ENCODE measurements at places on chromosomes 6 and 20.

GRCh38 chr6:37056439-37057127 lies 51.1 kb downstream of the FGD2 start:
- no peak for DNase-seq

DNA sequence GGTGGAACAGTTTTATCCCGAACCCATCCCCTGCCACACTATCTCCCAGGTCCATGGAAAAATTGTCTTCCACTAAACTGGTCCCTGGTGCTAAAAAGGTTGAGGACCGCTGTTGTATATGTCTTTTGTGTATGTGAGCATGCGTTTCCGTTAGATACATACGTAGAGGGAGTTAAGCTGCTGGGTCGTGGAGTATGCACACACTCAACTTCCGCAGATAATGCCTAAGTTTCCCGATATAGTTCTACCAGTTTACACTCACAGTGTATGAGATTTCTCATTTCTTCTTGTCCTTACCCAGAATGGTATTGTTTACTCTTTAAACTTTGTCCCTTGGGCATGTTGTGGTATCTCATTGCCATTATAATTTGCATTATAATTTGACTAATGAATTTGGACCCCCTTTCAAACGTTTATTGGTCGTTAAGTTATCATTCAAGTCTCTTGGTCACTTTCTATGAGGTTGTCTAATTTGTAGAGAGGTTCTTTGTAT lies 50.5 kb upstream of the SCAF8 start:
- DNase-seq = no peak

DNA sequence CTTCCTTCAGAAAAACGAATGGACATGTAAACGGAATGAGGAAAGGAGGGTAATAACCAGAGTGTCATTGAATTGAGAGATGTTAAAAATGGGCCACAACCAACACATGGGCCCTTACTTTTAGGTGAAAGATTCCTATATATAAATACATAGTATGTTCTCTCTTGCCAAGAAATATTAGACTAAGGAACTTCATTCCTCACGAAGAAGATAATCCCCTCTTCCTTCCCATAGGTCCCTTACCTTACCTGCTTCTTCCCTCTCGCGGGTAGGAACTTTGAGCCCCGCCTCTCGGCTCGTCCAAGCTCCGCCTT lies 295 bp upstream of the TBC1D22B start:
- DNase-seq = no peak

DNA sequence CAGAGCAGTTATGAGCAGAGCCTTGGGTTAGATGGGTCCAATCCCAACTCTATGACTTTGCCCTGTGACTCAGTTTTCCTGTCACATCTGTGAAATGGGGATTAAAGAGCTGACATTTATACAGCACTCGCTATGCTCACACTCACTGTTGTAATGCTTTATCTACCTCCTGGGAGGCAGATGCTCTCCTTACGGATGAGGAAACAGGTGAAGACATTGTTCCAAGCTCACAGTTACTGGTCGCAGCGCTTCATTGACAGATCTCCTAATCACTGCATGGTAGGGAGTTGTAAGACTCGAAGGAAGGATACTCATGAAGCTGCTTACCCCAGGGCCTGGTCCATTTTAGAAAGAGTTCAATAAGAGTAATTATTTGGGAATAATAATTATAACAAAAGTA lies 2.9 kb upstream of the MYLK2 start:
- DNase-seq = no peak

- no peak for DNase-seq
Observed at GRCh38 chr6:73382462-73383113, 12.0 kb upstream of the DDX43 start.

- DNase-seq = no peak
Observed at GRCh38 chr6:4809999-4810918, 34.1 kb downstream of the CDYL start.

- DNase-seq = no peak
Observed at GRCh38 chr6:52994839-52995088, 320 bp downstream of the GSTA4 start.

- no peak for DNase-seq
Observed at GRCh38 chr20:7710440-7710839, 229.8 kb downstream of the HAO1 start.

GRCh38 chr20:41287327-41287726 lies 30.2 kb downstream of the ZHX3 start:
- no peak for DNase-seq

GRCh38 chr20:63826753-63827152 lies 4.3 kb downstream of the ZBTB46 start:
- DNase-seq = no peak

GRCh38 chr20:49695830-49696229 lies 17.8 kb downstream of the B4GALT5 start:
- DNase-seq = no peak

DNA sequence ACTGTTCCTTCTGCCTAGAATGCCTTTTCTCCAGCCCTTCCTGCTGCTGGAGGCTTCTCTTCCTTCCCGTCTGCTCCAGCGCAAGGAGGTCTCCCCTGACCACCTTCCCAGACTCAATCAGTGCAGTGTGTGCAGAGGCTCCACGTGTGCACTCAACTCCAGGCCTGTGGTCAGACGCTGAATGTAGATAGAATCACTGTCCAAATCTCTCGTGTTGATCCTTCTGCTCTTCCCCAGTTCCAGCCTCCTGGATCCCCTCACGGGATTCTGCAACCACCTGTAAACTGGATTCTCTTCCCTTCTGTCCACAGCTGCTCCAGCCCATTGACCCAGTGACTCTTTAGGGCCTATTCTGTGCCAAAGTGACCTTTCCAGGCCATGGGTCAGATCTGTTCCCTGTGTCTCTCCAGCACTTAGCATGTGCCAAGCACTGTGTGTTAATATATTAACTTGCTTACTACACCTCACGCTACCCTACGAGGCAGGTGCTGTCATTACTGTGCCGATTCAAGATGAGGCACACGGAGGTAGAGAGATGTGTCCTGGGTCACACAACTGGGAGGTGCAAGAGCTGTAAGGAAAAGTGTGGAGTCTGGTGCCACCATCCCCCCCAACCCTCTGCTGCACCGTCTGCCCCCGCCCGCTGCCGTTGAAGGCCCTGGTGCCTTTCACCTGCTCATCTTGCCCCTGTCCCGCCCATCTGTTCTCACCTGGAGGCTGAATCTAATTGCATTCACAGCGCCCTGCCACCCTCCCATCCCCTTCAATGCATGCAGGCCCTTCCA lies 112.2 kb downstream of the SULF2 start:
- DNase-seq = no peak

DNA sequence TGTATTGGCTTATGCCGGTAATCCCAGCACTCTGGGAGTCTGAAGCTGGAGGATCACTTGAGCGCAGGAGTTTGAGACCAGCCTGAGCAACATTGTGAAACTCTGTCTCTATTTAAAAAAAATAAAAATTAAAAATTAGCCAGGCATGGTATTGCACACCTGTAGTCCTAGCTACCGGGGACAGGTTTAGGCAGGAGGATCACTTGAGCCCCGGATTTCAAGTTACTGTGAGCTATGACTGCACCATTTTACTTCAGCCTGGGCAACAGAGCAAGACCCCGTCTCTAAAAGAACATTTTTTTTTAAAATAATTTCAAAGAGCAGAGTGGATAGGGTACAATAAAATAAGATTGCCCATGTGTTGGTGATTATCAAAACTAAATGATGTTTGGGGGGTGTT lies 482.9 kb upstream of the SOX4 start:
- no peak for DNase-seq

- DNase-seq = no peak
Observed at GRCh38 chr6:50653253-50653652, 60.1 kb upstream of the TFAP2D start.

DNA sequence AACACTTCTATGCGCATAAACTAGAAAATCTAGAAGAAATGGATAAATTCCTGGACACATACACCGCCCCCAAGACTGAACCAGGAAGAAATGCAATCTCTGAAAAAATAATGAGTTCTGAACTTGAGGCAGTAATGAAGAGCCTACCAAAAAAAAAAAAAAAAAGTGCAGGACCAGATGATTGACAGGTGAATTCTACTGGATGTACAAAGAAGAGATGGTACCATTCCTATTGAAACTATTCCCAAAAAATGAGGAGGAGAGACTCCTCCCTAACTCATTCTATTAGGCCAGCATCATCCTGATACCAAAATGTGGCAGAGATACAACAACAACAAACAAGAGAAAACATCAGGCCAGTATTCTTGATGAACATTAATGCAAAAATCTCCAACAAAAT lies 22.7 kb downstream of the HLA-C start:
- DNase-seq = no peak

- DNase-seq = no peak
Observed at GRCh38 chr6:52786249-52786956, 17.2 kb downstream of the GSTA1 start.

- no peak for DNase-seq
Observed at GRCh38 chr20:51703400-51704287, 64.5 kb downstream of the ATP9A start.

GRCh38 chr6:10412461-10413261 lies 2.2 kb downstream of the TFAP2A start:
- no peak for DNase-seq
